ENCODE measurements at places on chromosomes 3 and 15. TPM values are rescaled to one million over a fixed set of nuclear protein-coding genes. Genes with fewer than 3 reads are reported as not detected.

DNA sequence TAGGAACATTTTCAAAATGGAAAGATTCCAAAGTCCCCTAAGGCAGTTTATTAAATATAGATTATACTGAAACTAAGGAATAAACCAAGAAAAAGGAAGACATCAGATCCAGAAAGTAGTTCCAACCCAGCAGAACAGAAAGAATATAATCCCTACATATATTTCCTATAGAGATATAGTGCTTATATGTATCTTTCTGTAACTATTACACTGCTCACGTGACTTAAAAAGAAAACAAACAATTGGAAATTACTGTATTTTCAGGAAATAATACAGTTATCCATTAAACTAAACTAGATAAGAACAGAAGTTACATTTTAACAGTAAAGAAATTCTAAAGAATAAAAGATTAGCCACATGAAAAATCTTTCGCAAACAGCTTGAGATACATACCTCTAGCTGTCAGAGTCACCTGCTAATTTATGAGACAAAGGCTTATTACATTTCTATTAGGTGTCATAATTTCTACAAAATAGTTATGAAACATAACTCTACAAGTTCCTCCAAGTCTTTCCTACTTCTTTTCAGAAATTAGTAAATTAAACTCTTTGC is 10.5 kb downstream of the DPH6 start:
- no peaks in the 10 kb centered on the region for H3K27me3 ChIP-seq
- no peaks in the 10 kb centered on the region for H3K4me1 ChIP-seq
- H3K27ac ChIP-seq = no peak overlapping the region
- no peak for DNase-seq
- H3K36me3 ChIP-seq = peaks cover 5% of the 10 kb centered on the region

- H3K36me3 ChIP-seq = no peaks in the 10 kb centered on the region
- no peak for DNase-seq
- no peak overlapping the region for H3K4me3 ChIP-seq
- H3K4me1 ChIP-seq = no peaks in the 10 kb centered on the region
These were observed 13.2 kb upstream of the SLC2A2 start for GRCh38 chr3:171039674-171040073.

GRCh38 chr3:136698361-136698760 is 53.8 kb downstream of the STAG1 start:
- no peak overlapping the region for H3K27ac ChIP-seq
- no peak for DNase-seq
- H3K36me3 ChIP-seq = peaks cover 76% of the 10 kb centered on the region
- H3K27me3 ChIP-seq = no peaks in the 10 kb centered on the region
- H3K4me3 ChIP-seq = no peak overlapping the region

DNA sequence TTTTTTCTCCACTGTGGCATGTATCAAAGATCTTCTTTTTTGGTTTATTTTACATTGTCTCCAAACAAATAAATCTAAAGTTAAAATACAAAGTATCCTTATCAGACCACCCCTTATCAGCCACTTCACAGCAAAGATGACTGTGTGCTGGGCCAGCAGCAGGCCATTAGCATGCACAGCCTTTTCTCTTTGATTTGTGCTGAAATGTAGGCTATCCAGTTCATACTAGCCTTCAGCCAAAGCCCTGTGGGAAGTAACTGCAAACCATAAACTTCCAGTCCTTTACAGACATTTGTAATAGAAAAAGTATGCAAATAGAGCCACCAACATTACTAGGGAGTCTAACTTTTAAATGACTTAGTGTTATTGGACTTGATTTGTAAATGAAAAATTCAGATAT is 816.3 kb downstream of the FHIT start:
- H3K27ac ChIP-seq = no peak overlapping the region
- H3K4me3 ChIP-seq = no peak overlapping the region
- H3K36me3 ChIP-seq = no peaks in the 10 kb centered on the region
- peaks cover 6% of the 10 kb centered on the region for H3K4me1 ChIP-seq

GRCh38 chr3:100650651-100651619 is 41.5 kb downstream of the ADGRG7 start:
- peaks cover 2% of the 10 kb centered on the region for H3K27me3 ChIP-seq
- no peaks in the 10 kb centered on the region for H3K36me3 ChIP-seq
- peak overlapping the region; percentile 38 for H3K27ac ChIP-seq

DNA sequence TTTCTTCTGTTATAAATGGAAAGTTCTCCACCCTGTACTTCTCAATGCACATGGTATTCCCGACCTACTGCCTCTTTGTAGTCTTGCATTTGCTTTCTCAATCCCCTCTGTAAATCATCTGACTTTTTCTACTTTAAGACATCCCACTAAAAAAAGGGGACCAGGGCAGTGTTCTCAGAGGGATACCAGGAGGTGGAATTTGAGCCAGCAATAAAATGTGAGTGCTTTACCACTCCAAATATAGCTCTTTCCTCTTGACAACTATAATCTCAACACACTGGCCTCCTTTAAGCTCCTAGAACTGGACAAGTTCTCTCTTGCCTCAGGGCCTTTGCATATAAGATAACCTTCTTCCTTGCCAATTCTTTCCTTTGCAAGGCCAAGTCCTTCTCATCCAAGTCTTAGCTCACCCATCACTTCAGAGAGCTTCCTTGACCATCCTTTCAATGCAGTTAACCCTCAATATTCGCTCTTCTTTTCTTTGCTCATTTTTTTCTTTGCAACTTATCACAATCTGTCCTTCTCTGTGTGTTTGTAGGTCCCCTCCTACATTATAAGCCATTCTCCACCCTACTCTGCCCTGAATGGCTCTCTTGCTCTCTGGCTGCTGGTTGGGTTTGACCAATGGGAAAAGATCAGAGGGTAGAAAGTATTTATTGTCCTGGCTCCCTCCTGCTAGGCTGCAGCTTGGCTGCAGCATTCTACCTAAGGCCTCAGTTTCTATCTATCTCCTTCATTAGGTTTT is 93.4 kb downstream of the PRICKLE2 start:
- no peak overlapping the region for H3K4me3 ChIP-seq
- no peaks in the 10 kb centered on the region for H3K36me3 ChIP-seq
- H3K27ac ChIP-seq = no peak overlapping the region
- peaks cover 2% of the 10 kb centered on the region for H3K27me3 ChIP-seq

DNA sequence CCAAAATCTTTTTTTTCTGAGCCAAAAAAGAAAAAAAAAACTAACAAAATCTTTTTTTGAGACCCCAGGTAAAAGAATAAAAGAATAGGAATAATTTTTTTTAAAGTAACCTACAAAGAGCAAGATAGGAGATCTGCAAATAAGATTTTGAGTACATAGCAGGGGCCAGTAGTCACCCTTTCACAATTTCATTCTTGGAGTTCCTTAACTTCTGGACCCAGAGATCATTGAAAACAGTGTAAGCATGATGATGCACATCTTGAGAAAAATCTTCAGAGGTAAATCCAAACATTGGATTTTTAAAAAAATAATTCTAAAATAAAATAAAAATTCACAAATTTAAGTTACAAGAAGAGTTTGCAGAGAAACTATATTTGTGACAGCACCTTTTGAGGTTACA is 18.8 kb downstream of the TFRC start:
- DNase-seq = no peak
- no peaks in the 10 kb centered on the region for H3K27me3 ChIP-seq
- no peak overlapping the region for H3K27ac ChIP-seq
- no peak overlapping the region for H3K4me3 ChIP-seq

GRCh38 chr3:141392897-141393734 is 24.8 kb downstream of the ZBTB38 start:
- H3K27me3 ChIP-seq = no peaks in the 10 kb centered on the region
- H3K27ac ChIP-seq = no peak overlapping the region
- peaks cover 20% of the 10 kb centered on the region for H3K4me1 ChIP-seq
- H3K36me3 ChIP-seq = peaks cover 5% of the 10 kb centered on the region

- H3K4me3 ChIP-seq = no peak overlapping the region
- no peaks in the 10 kb centered on the region for H3K27me3 ChIP-seq
- DNase-seq = no peak
- H3K27ac ChIP-seq = no peak overlapping the region
These were observed 136.3 kb upstream of the LRRFIP2 start for GRCh38 chr3:37310666-37311050.

GRCh38 chr15:60155661-60156060 is 151.6 kb downstream of the FOXB1 start:
- no peak for DNase-seq
- H3K4me1 ChIP-seq = peaks cover 29% of the 10 kb centered on the region
- no peaks in the 10 kb centered on the region for H3K36me3 ChIP-seq
- peak overlapping the region; percentile 16 for H3K27ac ChIP-seq

DNA sequence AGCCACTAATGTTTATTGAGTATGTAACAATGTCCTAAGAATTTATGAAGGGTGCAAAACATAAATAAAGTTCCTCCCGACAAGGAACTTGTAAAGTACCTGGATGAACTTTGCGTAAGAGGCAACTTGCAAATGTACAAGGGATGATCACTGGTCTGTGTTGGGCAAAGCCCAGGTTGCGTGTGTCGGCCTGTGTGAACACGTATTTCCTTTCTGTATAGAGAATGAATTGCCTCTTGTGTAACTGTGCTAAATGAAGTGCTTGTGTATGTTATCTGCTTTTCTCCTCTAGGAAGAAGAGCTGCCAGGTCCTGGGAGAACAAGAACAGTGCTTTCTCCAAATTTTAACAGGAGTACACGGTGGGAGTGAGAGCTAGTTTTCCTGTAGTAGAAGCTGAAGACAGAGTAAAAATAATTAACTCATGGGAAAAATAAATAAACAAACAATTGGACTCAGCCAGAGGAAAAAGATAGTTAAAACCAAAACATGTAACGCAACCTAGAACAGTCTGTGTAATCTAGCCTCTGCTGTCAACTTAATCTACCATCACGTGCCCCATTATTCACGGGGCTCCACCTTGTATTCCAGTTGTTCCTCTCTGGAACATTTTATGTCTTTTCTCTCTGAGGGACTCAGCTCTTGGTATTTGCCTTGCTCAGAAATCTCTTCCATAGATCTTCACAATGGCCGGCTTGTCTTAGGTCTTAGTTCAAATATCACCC is 83.7 kb upstream of the RASGRP1 start:
- peaks cover 67% of the 10 kb centered on the region for H3K4me1 ChIP-seq
- DNase-seq = no peak
- peaks cover 12% of the 10 kb centered on the region for H3K36me3 ChIP-seq
- H3K27ac ChIP-seq = no peak overlapping the region
- H3K27me3 ChIP-seq = no peaks in the 10 kb centered on the region

GRCh38 chr3:36700537-36701248 is 63.7 kb downstream of the DCLK3 start:
- H3K27ac ChIP-seq = no peak overlapping the region
- peak; percentile 17 for DNase-seq
- no peaks in the 10 kb centered on the region for H3K27me3 ChIP-seq
- no peak overlapping the region for H3K4me3 ChIP-seq
- H3K36me3 ChIP-seq = no peaks in the 10 kb centered on the region

GRCh38 chr3:14392803-14393319 is 9.5 kb upstream of the SLC6A6 start:
- no peak overlapping the region for H3K27ac ChIP-seq
- peaks cover 6% of the 10 kb centered on the region for H3K4me1 ChIP-seq
- no peak for DNase-seq
- no peaks in the 10 kb centered on the region for H3K36me3 ChIP-seq
- H3K27me3 ChIP-seq = peaks cover 14% of the 10 kb centered on the region
- no peak overlapping the region for H3K4me3 ChIP-seq

GRCh38 chr15:80773792-80774352 is 5.3 kb upstream of the CEMIP start:
- H3K27me3 ChIP-seq = peaks cover 24% of the 10 kb centered on the region
- H3K27ac ChIP-seq = no peak overlapping the region
- no peak for DNase-seq
- no peak overlapping the region for H3K4me3 ChIP-seq

- H3K27me3 ChIP-seq = peaks cover 12% of the 10 kb centered on the region
- no peak for DNase-seq
- no peak overlapping the region for H3K4me3 ChIP-seq
- H3K27ac ChIP-seq = no peak overlapping the region
- H3K36me3 ChIP-seq = no peaks in the 10 kb centered on the region
These were observed 34.0 kb upstream of the HRH1 start for GRCh38 chr3:11120091-11120805.

GRCh38 chr3:107430214-107430995 is 53.2 kb downstream of the CCDC54 start:
- peaks cover 17% of the 10 kb centered on the region for H3K4me1 ChIP-seq
- H3K27me3 ChIP-seq = peaks cover 56% of the 10 kb centered on the region

GRCh38 chr15:40357246-40357645 is 773 bp upstream of the DISP2 start:
- H3K4me1 ChIP-seq = peaks cover 7% of the 10 kb centered on the region
- peak overlapping the region; percentile 18 for H3K4me3 ChIP-seq
- H3K27me3 ChIP-seq = peaks cover 32% of the 10 kb centered on the region
- H3K36me3 ChIP-seq = no peaks in the 10 kb centered on the region
- no peak overlapping the region for H3K27ac ChIP-seq

DNA sequence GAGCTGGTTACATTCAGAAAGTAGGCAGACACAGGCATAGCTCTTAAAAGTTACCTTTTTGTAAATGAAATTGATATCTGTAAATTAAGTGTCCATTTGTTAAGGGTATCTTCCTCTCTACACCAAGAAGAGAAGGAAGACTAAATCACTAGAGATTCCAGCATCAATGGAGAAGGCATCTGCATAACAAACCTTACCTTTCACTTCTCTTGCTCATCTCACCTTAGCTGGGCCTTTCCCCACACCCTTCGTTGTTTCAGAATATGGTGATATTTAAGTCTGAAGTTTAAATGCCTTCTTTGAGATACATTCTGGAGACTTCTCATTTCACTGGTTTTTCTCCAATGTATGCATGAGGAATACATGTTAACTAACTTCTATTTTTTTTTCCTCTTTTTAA is 54.5 kb upstream of the TGFBR2 start:
- no peak overlapping the region for H3K4me3 ChIP-seq
- no peaks in the 10 kb centered on the region for H3K36me3 ChIP-seq
- no peaks in the 10 kb centered on the region for H3K27me3 ChIP-seq
- peaks cover 2% of the 10 kb centered on the region for H3K4me1 ChIP-seq
- no peak overlapping the region for H3K27ac ChIP-seq
- DNase-seq = no peak

DNA sequence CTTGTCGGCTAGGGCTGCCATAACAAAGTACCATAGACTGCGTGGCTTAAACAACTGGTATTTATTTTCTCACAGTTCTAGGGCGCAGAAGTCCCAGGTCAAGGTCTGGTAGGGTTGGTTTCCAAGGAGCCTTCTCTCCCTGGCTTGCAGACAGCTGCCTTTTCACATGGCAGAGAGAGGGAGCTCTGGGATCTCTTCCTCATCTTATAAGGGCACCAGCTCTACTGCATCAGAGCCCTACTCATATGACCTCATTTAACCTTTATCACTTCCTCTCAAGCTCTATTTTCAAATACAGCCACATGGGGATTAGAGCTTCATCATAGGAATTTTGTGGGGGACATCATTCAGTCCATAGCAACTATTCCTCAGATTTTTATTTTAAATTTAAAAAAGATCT is 17.6 kb upstream of the PAQR9 start:
- H3K27ac ChIP-seq = no peak overlapping the region
- no peak overlapping the region for H3K4me3 ChIP-seq

GRCh38 chr3:105948101-105948500 is 79.3 kb upstream of the CBLB start:
- H3K27ac ChIP-seq = no peak overlapping the region
- H3K4me3 ChIP-seq = no peak overlapping the region
- no peaks in the 10 kb centered on the region for H3K4me1 ChIP-seq
- no peaks in the 10 kb centered on the region for H3K36me3 ChIP-seq

Gene MKRN2OS
- not detected for total RNA-seq

Gene DENND6A
- 24.3 TPM for total RNA-seq

Gene LRCH3
- 64.1 TPM for total RNA-seq

Gene TPRG1
- 91.8 TPM for total RNA-seq

Gene NAALADL2
- total RNA-seq = not detected

Gene SH3GL3
- total RNA-seq = not detected

Measured in activated T-helper 2 cell treated with anti-CD3 and anti-CD28 coated beads, Interferon-gamma antibody, Interleukin-2, Interleukin-4, amounts not matched to agents 10 μg/mL and 5 μg/mL and 100 μg/mL, durations not matched to agents 14 hours and 24 hours and 36 hours (primary cell).